Sigmoid colon (tissue), 7 donors: ENCODE measurements at places on chromosomes 11 and 22. TPM values are rescaled to one million over a fixed set of nuclear protein-coding genes. Genes with fewer than 3 reads are reported as not detected.

The HBG1 gene
- total RNA-seq = not detected

DNA sequence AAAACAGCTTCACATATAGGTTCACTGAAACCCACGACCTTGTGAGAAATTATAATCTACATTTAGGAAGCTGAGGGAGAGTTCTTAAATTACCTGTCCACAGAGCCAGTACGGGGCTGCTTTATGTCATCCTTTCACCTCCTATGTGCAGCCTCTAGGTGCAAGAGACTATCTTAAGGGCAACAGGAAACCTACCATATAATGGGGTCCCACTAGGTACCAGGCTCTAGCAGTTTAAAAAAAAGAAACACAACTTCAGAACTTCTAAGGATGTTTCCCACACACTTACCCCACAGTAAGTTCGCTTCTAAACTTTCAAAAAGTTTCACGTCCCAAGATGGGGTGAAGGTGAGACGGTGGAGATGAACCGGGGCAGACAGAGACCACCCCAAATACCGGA, 573 bp downstream of the STK33 start:
- no peak for DNase-seq
- peaks cover 19% of the 10 kb centered on the region for H3K4me1 ChIP-seq
- peak overlapping the region; percentile 74 for H3K27ac ChIP-seq
- H3K4me3 ChIP-seq = peak overlapping the region; percentile 75

The LSP1 gene
- 32.7 TPM for total RNA-seq

The FOLR1 gene
- total RNA-seq = not detected

- no peaks in the 10 kb centered on the region for H3K36me3 ChIP-seq
- no peak for DNase-seq
- no peak overlapping the region for H3K27ac ChIP-seq
- H3K27me3 ChIP-seq = no peaks in the 10 kb centered on the region
- no peaks in the 10 kb centered on the region for H3K4me1 ChIP-seq
- no peak overlapping the region for H3K4me3 ChIP-seq
Measured at GRCh38 chr11:82326853-82327252, 406.8 kb downstream of the FAM181B start.

DNA sequence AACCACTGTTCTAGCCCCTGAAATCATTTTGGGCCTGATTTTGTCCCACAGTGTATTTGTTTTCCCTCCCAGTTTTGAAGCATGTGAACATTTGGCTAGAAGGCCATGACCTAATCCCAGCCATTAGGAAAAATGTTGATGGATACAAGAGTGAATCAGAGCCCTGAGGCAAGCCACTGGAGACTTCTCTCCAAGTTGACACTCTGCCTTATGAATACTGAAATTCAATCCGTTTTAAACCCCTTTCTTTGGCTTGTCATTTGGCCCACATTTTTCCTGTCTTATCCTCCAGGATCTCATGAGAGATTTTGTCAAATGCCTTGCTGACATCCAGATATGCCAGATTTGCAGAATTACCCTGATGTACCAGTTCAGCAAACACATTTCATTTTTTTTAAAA, 158.8 kb downstream of the FAT3 start:
- no peaks in the 10 kb centered on the region for H3K27me3 ChIP-seq
- H3K4me1 ChIP-seq = no peaks in the 10 kb centered on the region
- DNase-seq = no peak
- H3K36me3 ChIP-seq = no peaks in the 10 kb centered on the region

- no peak for DNase-seq
- H3K4me3 ChIP-seq = no peak overlapping the region
- H3K4me1 ChIP-seq = peaks cover 8% of the 10 kb centered on the region
- no peaks in the 10 kb centered on the region for H3K36me3 ChIP-seq
Measured at GRCh38 chr11:94120946-94121345, 7.7 kb upstream of the PANX1 start.

DNA sequence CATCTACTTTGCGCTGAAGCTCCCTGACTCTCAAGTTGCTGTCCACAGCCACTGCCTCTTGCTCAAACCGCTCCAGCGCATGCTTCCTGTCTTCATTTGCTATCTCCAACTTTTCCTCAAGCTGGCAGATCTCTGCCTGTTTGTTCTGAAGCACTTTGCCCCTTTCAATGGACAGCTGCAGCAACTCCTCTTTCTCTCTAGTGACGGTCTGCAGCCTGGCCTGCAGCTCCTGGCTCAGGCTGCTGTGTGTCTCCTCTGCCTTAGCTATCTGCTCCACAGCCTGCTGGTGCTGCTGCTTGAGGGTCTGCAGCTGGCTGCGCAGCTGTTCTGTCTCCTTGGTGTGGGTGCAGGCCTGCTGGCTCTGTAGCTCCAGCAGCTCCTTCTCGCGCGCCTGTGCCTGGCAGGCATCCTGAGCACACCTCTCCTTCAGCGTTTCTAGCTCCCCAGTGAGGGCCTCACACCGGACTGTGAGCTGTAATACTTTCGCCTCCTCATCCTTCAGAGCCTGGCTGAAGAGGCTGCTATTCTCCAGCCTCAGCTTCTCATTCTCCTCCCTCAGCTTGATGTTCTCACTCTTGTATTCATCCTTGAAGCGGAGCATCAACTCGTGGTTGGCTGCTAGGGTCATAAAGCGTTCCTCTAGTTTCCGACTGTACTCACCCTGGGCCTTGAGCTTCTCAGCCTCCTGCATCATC, 723 bp downstream of the CCDC89 start:
- no peaks in the 10 kb centered on the region for H3K27me3 ChIP-seq
- H3K36me3 ChIP-seq = no peaks in the 10 kb centered on the region
- peak overlapping the region; percentile 41 for H3K4me3 ChIP-seq
- DNase-seq = peak; percentile 70
- peak overlapping the region; percentile 80 for H3K27ac ChIP-seq
- no peaks in the 10 kb centered on the region for H3K4me1 ChIP-seq

GRCh38 chr11:114586797-114587196, 8.8 kb downstream of the NXPE4 start:
- H3K27ac ChIP-seq = no peak overlapping the region
- H3K4me1 ChIP-seq = no peaks in the 10 kb centered on the region
- H3K4me3 ChIP-seq = no peak overlapping the region
- H3K36me3 ChIP-seq = no peaks in the 10 kb centered on the region
- no peak for DNase-seq

- no peak overlapping the region for H3K27ac ChIP-seq
- H3K4me1 ChIP-seq = no peaks in the 10 kb centered on the region
- no peak for DNase-seq
- no peak overlapping the region for H3K4me3 ChIP-seq
- no peaks in the 10 kb centered on the region for H3K36me3 ChIP-seq
- H3K27me3 ChIP-seq = no peaks in the 10 kb centered on the region
Measured at GRCh38 chr11:56916162-56916561, 72.6 kb upstream of the OR5AK2 start.

The VSTM5 gene
- total RNA-seq = 0.71 TPM

The NXPE2 gene
- 0.36 TPM for total RNA-seq

GRCh38 chr11:41579546-41579945, 120.1 kb upstream of the LRRC4C start:
- H3K27ac ChIP-seq = no peak overlapping the region
- no peaks in the 10 kb centered on the region for H3K36me3 ChIP-seq
- no peak for DNase-seq
- no peak overlapping the region for H3K4me3 ChIP-seq
- no peaks in the 10 kb centered on the region for H3K27me3 ChIP-seq

DNA sequence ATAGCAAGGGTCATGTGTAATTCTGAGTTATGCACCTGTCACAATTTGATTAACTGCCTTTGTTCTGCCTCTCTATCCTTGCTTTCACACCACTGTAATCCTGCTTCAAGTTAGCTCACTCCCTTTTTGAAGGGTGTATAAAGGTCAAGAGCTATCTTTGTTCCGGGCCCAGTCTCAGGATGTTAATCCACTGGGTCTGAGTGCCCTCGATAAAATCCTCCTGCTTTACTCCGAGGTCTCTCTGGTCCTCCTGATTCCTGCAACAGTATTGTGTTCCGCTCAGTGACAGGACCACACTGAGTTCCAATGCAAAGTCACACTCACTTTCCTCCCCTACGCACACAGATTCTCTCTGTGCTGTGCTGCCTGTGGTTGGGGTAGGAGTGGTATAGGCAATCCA, 186.5 kb downstream of the DYNC2H1 start:
- no peak overlapping the region for H3K27ac ChIP-seq
- H3K27me3 ChIP-seq = no peaks in the 10 kb centered on the region
- H3K4me1 ChIP-seq = no peaks in the 10 kb centered on the region
- H3K4me3 ChIP-seq = no peak overlapping the region
- no peak for DNase-seq
- H3K36me3 ChIP-seq = peaks cover 15% of the 10 kb centered on the region

The OR52H1 gene
- total RNA-seq = 1.5 TPM

DNA sequence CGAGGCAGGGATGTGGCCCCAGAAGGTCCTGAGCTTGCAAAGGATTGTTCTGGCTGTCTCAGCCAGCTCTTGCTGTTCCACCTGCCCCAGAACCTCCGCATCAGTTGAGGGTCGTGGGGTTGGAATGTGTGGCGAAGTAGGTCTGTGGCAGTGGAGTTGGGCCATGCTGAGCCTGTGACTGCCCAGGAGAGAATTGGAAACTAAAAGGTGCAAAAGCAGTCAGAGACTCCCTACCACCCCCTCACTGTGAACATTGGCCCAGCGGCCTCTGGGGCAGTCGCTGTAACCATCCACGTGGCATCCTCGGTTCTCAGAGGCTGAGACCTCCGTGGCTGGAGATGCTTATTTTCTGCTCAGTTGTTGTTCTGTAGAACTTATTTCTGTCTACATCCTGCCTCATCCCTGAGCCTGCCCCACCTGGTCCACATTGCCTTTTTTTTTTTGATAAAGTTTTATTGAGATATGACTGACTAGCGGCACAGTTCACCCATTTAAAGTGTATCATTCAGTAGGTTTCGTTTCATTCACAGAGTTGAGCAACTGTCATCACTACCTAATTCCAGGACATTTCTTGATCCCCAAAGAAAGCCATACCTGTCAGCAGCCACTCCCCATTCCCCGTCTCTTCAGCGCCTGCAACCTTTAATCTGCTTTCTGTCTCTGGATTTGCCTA, 22.3 kb upstream of the DGCR8 start:
- DNase-seq = no peak
- H3K27me3 ChIP-seq = no peaks in the 10 kb centered on the region
- H3K4me1 ChIP-seq = no peaks in the 10 kb centered on the region
- H3K4me3 ChIP-seq = no peak overlapping the region

DNA sequence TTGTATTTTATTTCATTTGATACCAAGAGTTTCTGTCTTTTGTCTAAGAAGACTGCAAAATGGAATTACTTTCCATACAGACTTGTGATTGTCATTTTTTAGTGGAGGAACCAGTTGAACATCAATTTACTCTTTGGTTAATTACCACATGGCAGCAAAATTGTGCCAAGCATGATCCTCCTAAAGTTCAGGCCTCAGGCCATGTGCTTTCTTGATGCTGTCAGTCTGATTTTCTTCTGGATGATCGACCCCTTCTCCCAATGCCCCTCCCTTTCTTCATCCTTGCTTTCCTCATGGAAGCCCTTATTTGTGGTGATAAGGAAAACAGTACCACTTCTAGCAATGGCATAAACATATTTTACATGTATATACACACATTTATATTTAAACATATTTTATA, 76.2 kb downstream of the SVIP start:
- H3K27ac ChIP-seq = no peak overlapping the region
- no peaks in the 10 kb centered on the region for H3K4me1 ChIP-seq
- no peak for DNase-seq
- H3K27me3 ChIP-seq = no peaks in the 10 kb centered on the region
- H3K36me3 ChIP-seq = no peaks in the 10 kb centered on the region

DNA sequence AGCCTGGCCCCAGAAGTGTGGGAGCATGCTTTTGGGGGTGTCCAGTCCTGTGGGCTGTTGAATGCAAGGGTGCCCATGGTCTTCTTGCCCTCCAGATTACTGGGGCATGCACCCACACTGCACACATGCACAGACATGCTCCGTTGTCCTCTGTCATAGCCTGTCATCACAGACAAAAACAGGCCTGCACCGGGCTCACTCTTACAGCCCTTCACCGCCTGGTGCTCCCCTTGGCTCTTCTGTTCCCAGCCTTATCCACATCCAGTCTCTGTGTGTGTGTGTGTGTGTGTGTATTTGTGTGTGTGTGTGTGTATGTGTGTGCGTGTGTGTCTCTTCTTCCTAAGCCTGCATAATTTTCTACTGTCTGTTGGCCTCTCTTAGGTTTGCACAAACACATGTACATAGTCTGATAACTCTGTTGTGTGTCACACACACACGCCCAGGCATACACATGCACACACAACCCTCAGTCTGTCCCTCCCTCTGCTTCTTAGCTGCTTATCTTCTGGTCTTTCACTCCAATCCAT, 23.4 kb upstream of the NECTIN1 start:
- H3K36me3 ChIP-seq = no peaks in the 10 kb centered on the region
- H3K27ac ChIP-seq = no peak overlapping the region
- no peaks in the 10 kb centered on the region for H3K4me1 ChIP-seq
- no peaks in the 10 kb centered on the region for H3K27me3 ChIP-seq
- H3K4me3 ChIP-seq = no peak overlapping the region

The GRM5 gene
- not detected for total RNA-seq

The HEPACAM gene
- 2.1 TPM for total RNA-seq

The APOL1 gene
- total RNA-seq = 16.0 TPM

DNA sequence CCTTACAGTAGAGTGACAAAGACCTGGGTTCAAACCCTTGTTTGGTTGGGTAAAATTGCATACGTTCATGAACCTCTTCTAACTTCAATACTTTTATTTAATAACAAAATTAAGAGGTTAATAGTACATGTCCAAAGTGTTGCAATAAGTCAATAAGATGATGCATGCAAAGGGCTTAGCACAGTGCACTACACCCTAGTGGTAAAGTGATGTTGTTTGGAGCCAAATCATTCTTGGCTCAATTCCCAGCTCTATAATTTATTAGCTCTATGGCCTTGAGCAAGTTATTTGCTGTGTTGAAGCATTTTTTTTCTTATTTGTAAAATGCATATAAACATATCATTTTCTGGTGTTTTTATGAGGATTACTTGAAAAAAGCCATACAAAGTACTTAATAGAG, 945.3 kb downstream of the LRRC4C start:
- no peaks in the 10 kb centered on the region for H3K27me3 ChIP-seq
- no peaks in the 10 kb centered on the region for H3K4me1 ChIP-seq
- H3K27ac ChIP-seq = no peak overlapping the region

- no peak for DNase-seq
- no peaks in the 10 kb centered on the region for H3K27me3 ChIP-seq
- no peaks in the 10 kb centered on the region for H3K4me1 ChIP-seq
- H3K4me3 ChIP-seq = no peak overlapping the region
- no peak overlapping the region for H3K27ac ChIP-seq
- H3K36me3 ChIP-seq = no peaks in the 10 kb centered on the region
Measured at GRCh38 chr11:30510750-30511149, 75.4 kb downstream of the MPPED2 start.

The POGLUT3 gene
- 28.5 TPM for total RNA-seq

The TSPAN18 gene
- 13.8 TPM for total RNA-seq

The PRODH gene
- total RNA-seq = 3.6 TPM

DNA sequence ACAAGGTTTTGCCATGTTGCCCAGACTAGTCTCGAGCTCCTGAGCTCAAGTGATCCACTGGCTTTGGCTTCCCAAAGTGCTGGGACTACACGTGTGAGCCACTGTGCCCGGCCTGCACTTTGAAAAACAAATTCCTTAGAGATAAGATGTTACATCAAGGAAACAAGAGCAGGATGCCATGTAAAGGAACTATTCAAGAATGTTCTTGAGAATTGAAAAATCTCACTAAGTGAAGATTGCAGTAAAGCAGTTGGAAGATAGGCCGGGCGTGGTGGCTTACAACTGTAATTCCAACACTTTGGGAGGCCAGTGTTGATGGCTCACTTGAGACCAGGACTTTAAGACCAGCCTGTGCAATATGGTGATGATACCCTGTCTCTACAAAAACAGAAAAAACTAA, 88.1 kb downstream of the PACS1 start:
- H3K4me3 ChIP-seq = no peak overlapping the region
- DNase-seq = no peak
- peaks cover 24% of the 10 kb centered on the region for H3K4me1 ChIP-seq
- no peaks in the 10 kb centered on the region for H3K27me3 ChIP-seq
